NCI-H187 treated with DMSO at 0.1 percent for 48 hours (cell line): ENCODE measurements at places on chromosomes 16 and 17.

- no peak for DNase-seq
These were observed at the start of gene SYT17 for GRCh38 chr16:19167710-19168370. Gene SYT17, plus strand, starts transcription at chr16:19168240. Its CDS starts 407 bp downstream, at chr16:19168647.

DNA sequence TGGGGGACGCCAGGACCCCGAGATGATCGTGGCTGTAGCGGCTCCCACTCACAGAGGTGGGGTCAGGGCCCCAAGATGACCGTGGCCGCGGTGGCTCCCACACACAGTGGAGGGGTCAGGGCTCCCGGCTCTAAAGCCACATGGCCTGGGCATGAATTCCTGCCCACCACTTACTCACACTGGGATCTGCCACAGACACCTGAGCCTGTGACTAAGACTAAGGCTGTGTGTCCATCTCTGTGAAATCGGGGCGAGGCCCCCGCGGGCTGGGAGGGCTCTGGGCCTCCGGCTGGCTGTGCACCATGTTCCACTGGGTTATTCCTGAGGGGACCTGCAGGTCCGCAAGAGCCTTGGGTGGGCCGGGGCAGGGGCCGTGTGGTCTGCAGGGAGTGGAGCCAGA lies 18.5 kb downstream of the ZFPM1 start:
- no peak for DNase-seq

DNA sequence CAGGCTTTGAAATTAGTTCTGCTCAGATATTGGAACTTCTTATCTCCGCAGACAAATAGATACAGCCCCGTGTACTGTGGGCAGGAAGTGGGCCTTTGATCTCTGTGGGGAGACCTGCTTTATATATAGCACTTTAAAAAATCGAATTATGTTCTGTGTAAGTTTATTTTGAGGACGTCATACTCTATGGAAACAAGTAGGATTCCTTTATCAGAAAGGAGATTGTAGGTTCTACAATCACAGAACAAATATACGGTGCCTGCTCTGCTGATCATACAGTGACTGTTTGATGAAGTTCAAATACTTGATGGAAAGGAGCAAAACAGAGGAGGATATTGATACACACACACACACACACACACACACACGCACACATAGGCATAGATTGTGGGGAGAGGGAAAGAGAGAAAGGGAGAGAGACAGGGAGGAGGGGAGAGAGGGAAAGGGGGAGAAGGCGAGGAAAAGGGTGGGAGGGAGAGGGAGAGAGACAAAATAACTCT lies 14.7 kb upstream of the TMEM220 start:
- no peak for DNase-seq

GRCh38 chr17:29107933-29108822 lies 65.2 kb downstream of the PIPOX start:
- DNase-seq, result no peak

DNA sequence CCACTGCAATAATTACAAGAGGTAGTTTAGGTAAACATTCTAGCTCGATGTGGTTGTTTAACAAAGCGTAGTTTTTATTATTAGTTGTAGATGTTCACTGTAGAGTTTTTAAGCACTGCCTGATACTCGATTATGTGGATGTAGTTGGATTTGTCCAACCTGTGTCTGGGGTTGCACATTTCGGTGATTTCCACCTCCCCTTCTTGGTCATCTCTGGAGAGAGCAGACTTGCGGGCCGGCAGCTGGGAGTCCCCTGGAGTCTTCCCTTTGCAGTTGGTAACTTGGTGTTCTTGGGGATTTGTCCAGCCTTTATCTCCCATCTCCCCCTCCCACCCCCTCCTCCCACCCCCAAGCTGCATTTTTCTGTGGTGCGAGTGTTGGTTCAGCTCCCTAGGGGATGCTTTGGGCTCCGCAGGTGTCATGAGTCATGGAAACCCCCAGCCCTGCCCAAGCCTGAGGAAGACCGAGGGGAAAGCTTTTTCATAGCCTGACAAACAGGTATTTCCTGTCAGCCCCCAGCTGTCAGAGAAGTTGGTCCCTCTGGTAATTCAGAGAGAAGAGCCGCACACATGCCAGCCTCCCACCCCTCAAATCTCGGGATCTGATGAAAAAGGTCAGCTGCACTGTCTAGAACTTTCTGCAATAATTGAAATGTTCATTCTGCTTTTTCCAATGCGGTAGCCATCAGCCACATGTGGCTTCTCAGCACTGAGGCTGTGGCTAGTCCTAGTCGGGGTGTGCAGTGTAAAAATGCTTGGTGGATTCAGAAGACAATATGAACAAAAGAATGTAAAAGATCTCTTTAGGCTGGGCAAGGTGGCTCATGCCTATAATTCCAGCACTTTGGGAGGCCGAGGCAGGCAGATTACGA lies 50.3 kb downstream of the KSR1 start:
- DNase-seq, result no peak

DNA sequence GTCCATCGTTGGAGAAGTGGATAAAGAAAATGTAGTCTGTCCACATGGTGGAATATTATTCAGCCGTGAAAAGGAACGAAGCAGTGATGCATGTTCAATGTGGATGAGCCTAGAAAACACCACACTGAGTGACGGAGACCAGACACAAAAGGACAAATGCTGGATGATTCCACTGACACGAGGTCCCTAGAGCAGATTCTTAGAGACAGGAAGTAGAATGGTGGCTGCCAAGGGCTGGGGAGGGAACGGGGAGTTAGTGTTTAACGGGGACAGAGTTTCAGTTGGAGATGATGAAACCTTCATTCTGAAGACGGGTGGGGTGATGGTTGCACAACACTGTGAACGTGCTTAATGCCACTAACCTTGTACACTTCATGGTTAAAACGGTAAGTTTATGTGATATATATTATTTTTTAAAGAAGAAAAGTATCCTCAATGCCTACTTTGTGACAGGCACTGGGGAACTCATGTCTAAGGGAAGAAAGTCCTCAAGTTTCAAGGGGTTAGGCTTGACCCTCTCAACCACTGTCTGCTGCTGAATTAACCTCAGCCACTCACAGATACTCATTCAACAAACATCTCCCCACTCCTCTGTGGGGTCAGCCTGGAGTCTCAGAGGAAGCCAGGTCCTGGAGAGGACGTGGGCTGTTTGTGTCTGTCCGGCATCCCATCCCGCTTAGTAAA lies 17.6 kb downstream of the C16orf74 start:
- no peak for DNase-seq

DNA sequence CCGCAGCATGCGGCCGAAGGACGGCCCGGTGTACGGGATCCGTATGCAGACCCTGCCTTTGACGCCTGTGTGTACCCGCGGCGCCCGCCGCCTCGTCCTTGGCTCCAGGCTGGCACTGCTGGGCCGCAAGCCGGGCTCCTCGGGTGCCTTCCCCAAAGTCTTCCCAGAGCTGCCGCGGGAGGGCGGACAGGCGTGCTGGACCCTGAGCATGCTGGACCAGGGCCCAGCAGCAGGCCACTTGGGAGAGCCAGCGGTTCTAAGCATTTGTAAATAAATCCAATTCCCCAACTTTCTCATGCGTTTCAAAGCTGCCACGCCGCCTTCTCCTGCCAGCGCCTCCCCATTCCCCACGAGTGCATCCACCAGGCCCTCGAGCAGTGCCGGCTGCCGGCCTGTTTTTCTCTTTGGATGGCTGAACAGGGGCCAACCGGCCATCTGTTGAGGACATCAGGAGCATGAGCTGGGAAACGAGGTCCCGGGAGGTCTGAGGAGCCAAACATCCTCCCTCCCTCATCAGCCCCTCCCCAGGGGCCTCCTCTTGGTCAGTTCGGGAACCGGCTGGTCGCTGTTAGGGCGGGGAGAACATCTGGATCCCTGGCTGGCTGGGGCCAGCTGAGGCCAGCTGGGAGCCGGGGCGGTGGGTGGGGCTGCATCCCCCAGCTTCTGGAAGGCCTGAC lies 20.5 kb upstream of the PABPN1L start:
- DNase-seq, result no peak

DNA sequence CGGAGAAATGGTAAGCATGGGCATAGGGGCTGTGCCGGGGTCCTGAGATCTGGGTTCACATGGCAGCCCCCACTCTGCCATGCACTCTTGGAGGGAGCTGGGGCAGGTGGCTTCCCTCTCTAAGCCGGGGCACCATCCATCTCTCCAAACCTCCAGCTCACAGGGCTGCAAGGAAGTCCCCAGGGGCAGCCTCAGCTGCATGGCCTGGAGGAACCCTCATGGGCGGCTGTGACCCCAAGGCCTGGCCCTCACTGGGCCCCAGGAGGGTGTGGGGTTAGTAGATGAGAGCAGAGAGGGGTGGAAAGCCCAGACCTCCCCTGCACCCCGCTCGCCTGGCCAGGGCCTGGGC lies 2.6 kb downstream of the CTRB2 start:
- DNase-seq, result no peak

DNA sequence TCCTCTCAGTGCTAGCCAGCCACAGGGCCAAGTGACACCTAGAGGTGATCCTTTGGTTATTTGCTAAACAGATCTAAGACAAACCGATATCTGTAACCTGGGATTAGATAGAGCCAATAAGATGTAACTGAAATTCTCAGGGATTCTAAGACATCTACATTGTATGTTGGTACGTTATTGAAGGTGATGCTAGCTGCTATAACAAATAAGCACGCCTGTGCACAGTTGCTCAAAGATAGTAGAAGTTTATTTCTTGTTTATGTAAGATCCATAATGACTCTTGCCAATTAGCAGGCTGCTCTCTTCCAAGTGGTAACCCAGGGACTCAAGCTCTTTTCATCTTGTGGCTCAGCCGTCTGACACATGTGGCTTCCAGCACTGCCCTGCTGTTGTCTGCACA lies 370.3 kb downstream of the WWOX start:
- DNase-seq, result no peak

DNA sequence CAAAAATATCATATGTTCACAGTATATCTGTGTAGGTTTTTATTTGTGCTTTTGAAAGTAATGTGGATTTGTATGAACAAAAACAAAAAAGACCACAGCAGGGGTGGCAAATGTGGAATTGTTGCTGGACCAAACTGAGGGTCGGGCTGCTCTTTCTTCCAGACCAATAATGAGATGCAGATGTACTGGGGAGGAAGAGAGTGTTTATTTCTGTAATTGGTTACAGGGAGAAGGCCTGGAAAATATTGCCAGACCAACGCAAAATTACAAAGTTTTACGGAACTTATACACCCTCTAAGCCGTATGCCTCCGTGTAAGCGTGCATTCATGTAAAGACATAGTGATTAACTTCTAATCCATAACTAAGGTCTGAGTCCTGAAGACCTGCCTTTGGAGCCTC lies 353.9 kb upstream of the C16orf82 start:
- no peak for DNase-seq

DNA sequence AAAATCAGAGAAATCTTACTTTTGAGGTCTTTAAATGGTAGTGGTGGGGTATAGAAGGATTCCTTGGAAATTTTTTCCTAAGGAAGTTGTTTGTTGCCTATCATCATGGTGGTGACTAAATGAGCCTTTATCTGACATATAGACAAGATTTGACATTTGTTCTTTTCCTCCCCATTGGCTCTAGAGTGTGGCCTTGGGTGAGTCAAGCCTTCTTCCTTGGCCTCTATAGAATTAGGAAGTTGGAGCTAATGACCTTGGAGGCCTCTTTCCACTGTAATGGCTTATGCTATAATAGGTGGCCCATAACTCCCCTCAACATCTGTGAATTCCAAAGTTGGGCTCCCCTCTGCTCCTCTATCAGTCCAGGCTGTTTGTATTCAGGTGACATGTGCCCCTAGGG lies 79.1 kb upstream of the HNF1B start:
- DNase-seq, result no peak

GRCh38 chr17:34140006-34140405 lies 115.1 kb upstream of the CCL2 start:
- DNase-seq, result peak; percentile 26

DNA sequence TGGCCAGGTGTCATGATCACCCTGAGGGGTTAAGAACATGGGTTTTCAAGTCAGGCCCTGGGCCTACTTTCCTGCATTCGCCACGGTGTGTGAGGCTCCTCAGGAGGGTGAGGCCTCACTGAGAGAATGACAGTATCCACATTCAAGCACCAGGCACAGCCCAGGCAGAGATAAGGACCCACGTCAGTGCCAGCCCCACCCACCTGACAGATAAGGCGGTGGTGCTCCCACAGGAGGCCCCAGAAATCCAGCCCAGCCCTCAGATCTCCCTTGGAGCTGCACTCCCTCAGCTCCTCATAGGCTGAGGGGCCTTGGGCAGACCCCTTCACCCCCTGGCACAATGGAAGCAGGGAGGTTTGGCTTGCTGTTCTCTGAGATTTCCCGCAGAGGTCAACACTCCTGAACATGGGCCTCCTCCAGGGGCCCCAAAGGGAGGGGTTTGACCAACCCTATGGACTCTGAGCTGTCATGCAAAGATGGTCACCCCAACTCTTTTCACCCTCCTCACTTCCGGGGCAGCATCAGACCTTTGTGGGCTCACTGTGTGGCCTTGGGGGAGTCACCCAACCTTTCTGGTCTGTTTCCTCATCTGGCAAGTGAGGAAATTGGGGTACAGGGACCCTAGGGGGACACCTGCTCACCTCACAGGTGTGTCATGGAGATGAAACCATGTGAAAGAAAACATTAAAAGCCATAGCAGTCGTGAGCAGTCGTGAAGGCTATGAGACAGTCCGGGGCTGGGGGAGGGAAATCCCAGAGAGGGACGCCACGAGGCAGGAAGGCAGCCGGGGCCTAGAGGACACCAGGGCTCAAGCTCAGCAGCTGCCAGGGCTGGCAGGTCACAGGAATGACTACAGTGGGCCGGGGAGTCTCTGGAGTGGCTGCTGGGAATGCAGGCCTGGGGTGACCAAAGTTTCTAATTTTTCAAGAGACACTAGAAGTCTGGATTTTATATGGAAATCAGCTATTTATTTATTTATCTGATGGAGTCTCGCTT lies 15.4 kb downstream of the PLLP start:
- DNase-seq, result no peak

GRCh38 chr17:17201907-17202306 lies 4.2 kb downstream of the PLD6 start:
- no peak for DNase-seq

DNA sequence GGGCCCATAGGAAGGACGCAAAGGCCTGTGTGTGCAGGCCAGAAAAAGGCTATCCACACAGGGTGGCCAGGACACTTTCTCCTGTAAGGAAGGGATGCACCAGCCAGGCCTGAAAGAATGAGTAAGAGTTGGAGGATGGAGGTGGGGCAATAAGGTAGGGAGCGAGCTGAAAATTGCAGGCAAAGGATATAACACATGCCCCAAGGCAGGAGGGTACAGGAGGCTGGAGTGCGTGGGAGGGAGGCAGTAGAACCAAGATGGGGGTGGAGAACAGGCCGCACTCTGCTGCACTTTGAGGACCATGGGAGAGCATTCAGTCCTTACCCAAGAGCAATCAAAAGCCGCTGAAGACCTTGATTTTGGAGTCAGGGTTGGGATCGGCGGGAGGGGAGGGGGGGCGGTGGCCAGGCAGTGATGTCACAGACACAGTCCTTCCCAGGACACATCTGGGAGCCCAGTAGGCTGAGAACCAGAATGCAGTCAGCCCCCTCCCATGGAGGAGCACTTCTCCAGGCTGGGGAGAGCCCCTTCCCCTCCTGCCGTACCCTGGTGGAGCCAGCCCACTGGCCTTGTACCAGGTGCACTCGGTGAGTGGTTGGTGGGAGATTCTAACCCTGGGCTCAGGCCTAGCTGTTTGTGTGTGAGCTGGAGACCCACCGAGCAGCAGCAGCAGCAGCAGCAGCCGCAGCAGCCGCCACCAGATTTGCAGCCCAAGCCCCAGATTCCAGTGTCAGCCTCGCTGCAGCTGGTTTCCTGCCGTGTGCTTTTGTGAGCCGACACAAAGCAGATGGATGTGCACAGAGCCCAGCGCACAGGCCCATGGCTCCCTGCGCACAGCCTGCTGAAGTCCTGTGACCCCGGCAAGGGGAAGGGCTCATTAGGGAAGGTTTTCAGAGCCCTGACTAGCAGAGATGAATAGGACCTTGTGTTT lies 17.5 kb downstream of the ANKRD40 start:
- DNase-seq, result no peak
